ENCODE measurements at places on chromosomes 7 and 10.
A peak's percentile ranks its signal among the peaks of the same experiment; 100 is the strongest.

DNA sequence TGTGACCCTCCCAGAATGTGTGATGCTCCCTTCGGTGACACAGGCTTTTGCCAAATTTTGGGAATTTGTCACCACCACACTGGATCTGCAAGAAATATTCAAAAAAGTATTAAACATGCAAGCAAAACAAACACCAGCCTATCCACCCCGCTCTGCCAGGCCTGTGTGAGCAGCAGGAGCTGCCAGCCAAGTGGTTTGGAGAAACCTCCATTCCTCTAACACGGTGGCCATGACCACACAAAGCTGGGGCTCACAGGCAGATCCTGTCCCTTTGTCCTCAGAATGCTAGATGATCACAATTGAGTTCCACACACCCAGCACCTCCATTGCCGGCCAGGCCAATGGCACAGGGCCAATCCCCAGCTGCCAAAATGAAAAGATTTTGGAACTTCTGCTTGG lies 261.9 kb upstream of the PPP2R2D start:
- no peak for DNase-seq

- DNase-seq, result no peak
Measured at GRCh38 chr10:48556065-48556464, 48.8 kb downstream of the ARHGAP22 start.

- DNase-seq, result peak; percentile 82
Measured at GRCh38 chr7:2109936-2110609, 122.7 kb downstream of the MAD1L1 start.

DNA sequence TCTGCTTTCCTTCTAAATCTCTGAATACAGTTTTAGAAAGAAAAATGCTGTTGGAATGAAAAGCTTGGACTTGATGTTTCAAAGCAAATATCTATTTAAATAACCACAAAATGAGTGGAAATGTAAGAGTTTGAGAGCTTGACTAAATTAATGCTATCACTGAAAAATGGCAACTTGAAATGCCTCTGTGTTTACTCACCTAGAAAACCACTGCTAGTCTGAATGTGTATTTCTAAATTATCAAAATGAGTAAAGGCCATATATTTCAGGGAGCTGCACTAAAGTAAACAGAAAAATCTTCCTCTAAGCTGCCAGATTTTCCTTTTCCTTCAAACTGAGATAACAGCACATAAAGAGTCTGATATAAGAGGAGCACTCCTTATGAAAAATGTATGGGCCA lies 87.9 kb downstream of the DPY19L1 start:
- DNase-seq, result no peak

- DNase-seq, result no peak
Measured at GRCh38 chr7:24169077-24169624, 114.8 kb upstream of the NPY start.

DNA sequence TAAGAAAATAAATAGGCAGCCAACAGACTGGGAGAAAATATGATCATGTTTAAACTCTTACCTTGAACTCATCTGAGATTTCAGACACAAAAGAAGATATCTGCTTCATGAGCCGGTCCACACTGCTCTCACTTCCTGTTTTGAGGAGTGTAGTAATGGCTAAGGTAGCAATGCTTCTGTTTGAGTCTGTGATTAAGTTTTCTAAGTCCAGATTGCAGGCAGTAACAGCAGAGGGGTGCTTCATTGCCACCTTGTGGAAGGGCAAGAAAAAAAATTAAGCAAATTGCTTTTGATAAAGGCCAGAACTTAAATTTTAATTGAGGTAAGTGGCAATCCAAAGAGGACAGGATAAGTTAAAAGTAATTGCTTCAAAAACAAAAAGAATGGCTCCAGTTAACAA lies 69.1 kb downstream of the MEST start:
- DNase-seq, result no peak

- DNase-seq, result no peak
Measured at GRCh38 chr10:100766693-100767421, 21.5 kb downstream of the PAX2 start.

DNA sequence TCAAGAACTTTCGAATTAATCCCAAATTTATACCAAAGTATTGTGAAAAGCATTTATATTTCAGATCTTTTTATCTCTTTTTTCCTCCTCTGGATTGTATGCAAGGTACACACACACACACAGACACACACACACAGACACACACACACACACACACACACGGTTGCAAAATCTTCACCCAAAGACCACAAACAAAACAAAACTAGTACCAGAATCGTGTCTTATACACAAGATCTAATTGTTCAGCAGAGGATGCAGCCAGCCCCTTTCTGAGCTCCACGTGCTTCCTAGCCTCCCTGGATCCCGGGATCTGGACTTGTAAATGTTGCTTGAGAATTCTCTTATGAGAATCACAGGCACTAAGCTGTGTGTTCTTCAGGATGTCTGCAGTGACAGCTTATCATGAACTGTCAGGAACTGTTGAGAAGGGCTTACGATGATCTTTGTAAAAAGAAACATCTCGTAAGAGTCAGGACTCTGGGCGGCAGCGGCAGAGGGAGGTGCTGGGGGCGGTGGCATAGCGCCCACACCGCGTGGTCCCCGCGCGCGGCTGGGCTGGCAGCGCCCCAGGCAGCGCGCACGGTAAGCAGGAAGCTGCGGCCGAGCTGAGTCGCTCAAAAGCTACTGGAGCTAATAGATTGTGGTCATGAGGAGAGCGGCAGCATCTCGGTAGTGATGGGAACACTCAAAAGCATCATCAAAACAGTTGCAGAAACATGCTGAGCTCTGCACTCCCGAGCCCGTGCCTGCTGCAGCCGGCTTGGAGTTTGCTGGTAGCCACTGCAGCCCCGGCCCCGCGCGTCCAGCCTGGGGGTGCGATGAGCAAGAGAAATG lies 277.6 kb downstream of the GATA3 start:
- peak; percentile 89 for DNase-seq

GRCh38 chr7:116554436-116554835 lies 29.6 kb downstream of the CAV1 start:
- no peak for DNase-seq

DNA sequence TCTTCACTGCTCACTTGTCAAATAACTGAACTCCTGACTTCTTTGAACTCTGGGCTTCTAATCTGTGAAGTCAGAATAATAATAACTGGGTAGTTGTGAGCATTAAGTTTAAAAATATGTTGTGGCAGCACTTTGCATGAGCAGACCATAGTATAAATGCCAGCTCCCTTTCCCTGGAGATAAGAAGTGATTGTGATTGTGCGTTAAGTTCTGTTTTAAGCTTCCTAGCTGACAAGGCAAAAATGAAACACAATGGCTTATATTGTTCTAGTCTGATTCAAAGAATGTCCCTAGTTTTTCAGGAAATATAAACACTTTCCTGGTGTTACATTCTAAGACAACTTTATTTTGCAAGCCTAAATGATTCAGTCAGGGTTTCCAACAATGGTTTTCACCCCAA lies 61.8 kb downstream of the PTPRE start:
- DNase-seq, result no peak

DNA sequence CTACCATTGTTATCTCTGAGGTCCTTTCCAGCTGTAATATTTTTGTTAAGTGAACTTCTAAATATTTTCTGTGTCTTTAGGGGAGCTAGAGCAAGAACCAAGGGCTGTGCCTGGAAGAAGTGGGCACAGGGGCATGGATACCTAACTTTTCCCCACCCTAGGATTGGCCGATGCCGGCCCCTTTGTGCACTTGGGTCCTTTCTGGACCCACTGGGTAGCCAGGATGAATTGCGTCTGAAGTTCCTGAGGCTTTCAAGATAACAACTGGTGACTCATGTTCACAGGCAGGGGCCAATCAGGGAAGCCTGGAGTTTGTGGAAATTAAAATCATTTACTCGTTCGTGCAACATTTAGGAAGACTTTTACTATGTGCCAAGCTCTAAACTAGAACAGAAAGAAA lies 758 bp downstream of the DPCD start:
- DNase-seq, result no peak

GRCh38 chr7:112132051-112132694 lies 74.0 kb downstream of the DOCK4 start:
- no peak for DNase-seq

DNA sequence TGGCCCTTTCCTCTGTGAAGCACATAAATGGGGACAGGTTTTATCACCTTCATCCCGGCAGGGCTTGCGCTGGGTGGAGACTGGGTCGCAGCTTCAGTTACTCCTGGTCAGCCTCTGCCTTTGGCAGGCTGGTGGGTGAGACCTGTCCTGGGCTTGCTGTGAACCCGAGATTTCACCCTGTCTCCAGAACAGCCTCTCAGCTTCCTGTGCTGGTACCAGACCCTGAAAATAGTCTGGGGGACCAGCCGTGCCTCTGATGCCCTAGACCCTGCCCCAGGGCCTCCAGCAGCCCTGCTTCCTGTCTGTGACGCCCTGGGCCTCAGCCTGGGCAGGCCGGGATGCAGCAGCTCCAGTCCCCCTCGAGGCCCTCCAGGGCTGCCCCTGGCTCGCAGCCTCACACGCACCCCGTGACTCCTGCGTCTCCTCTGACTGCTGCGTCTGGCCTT lies 13.2 kb upstream of the PWWP2B start:
- DNase-seq, result no peak

DNA sequence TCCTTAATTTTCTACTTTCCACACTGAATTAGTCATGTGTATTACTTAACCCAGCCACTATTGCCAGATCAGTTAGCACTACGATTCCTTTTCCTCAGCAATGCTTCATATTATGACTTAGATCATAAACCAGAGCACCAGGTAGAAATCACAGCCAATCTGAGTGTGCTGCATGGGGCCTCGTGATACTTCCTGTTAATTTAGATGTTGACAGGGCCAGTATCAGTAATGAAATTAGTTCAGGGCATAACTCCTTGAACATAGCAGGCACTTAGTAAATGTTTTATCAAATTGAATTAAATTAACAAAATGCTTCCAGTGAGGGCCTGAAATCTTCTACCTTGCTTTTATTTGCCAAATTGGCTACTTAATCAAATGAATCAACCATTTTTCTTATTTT lies 169.3 kb upstream of the LRGUK start:
- no peak for DNase-seq

DNA sequence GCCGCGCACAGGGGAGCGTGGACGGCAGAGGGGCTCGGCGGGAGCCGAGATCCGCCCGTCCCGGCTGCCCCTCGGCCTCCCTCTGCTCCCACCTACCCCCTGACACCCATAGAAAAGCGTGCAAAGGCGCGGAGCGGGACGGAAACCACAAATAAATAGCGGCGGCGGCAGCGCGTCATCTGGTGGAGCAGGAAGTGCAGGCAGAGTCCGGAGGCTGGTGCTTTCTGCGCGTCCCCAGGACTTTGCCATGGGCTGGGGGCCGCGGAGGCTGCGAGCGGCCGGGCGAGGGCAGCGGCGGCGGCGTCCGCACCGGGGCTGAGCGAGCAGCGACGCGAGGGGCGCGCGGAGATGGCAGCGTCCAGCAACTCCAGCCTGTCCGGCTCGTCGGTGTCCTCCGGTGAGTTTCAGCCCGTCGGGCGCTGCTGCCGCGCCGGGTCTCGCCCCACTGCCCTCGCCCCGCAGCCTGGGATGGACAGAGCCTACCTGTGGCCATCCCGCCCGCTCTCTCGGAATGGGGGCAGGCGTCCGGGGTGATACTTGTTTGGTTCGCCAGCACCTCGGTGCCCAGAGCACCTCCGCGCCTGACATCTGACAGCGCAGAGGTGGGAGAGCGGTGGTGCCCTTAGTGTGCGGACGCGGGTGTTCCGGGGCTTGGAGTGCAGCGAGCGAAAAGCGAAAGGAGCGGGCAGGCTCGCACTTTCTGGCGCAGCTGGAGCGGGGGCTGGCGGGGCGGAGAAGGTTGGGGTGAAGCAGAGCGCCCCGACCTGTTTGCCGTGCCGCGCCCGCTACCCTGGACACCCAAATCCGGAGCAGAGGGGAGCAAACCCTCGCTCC lies at the start of gene CHN2:
Gene CHN2, plus strand, starts transcription at position 182 of the 834 bp plus-strand sequence.
- DNase-seq, result peak; percentile 67

DNA sequence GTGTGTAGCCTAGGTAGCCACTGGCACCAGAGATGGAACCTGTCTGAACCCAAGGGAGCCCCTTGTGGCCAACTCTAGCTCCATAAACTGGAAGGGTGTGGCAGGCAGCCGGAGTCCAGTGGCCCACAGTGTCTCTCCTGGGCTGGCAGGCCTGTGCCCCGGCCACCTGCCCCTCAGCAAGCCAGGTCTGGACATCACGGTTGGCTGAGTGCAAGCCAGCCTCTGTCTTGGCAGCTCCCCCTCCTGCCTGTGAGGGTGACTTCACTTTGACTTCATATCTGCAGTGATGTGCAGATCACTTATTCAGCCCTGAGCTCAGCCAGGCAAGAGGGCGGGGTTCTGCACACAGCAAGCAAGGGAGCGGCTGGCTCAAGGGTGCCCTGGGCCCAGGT lies 1.3 kb upstream of the RET start:
- DNase-seq, result peak; percentile 29

DNA sequence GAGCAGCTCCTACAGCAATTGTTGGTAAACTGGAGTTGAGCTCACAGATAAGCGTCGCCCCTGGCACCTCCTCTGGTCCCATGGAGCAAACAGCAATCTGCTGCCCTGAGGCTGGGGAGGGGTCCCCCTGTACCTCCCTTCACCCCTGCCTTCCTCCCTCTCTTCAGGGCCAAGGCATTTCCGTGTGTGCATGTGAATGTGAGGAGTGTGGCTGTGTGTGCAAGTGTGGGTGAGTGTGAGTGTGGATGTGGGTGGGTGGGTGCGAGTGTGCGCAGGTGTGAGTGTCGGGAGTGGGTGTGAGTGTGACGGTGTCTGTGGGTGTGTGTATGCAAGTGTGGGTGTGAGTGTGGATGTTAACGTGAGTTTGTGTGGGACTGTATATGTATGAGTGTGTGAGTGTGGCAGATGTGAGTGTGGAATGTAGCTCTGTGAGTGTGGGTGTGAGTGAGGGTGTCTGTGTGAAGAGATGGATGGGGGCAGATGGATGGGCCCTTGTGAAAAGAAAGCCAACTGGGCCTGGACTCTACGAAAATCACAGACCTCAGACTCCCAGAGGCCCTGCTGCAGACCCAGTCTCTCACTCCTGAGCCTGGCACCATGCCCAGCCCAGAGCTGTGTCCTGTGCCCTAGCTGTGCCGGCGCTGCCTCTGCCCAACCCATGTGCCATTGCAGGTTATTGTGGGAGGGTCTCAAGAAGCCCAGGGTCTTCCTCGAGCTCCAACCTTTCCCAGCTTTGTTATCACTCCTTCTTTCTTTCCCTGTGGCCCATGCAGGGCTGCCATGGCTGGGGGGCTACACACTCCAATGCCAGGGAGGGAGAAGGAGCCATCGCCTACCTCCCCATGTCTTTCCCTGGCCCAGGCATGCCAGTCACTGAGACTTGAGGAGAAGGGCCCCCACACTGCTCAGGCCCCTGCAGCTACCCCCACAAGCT lies 73.9 kb downstream of the GRID1 start:
- peak; percentile 4 for DNase-seq

DNA sequence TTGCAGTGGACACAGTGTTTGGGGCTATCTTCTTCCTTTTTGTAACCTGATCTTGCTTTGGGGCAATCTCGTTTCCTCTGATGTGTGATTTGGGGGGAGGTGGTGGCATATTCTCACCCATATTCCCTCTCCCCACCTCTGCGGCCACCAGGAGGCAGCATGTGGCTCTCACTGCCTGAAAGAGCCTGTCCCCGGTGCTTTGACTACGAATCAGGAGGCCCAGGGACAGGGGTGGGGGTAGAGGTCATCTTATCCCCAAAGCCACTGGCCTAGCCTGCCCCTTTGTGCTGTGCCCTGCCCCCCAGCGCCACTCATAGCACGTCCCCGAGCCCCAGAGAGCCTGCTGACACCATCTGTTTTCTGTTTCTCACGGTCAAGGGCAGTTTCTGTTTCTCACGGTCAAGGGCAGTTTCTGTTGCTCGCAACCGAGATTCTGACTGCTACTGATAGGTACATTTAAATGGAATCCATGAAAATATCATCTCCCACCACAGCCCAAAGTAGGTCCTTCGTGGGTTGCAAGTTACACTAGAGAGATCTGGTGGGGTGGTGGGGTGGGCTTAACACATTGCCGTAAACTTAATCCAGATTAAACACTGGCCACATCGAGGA lies 28.2 kb downstream of the PHYH start:
- DNase-seq, result peak; percentile 71
